ENCODE measurements at places on chromosomes 12 and 14.
A peak's percentile ranks its signal among the peaks of the same experiment; 100 is the strongest.

DNA sequence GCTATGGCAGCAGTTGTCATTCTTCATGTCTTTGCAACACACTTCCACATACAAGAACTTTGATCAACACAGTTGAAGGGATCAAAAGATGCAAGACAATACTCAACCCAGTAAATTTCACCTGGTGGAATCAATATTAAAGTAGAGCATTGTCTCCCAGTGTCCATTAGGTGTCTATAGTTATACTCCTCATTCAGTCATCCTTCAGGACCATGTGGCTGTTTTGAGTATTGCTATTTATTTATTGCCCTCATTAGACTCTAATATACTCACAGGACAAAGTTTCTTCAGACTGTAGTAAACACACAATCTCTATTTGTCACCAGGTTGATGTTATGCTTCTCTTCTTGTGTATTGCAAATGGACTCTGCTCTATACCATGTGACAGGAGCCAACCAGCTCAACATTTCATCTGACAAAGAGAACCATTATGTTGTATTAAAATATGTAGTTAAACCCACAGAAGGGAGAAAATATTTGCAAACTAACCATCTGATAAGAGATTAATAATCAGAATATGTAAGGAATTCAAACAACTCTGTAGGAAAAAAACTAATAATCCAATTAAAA, 146.6 kb downstream of the TGFB3 start:
- DNase-seq, result no peak

DNA sequence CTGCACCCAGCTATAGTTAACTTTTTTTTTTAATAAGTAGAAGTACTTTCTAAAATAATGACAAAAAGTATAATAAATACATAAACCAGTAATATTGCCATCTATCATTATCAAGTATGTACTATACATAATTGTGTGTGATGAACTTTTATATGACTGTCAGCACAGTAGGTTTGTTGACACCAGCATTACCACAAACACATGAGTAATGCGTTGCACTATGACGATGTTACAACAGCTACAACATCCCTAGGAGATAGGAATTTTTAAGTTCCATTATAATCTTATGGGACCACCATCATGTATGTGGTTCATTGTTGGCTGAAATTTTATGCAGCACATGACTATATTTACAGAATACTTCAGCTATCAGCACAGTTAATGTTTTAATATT, 62.9 kb upstream of the VSX2 start:
- DNase-seq, result no peak

DNA sequence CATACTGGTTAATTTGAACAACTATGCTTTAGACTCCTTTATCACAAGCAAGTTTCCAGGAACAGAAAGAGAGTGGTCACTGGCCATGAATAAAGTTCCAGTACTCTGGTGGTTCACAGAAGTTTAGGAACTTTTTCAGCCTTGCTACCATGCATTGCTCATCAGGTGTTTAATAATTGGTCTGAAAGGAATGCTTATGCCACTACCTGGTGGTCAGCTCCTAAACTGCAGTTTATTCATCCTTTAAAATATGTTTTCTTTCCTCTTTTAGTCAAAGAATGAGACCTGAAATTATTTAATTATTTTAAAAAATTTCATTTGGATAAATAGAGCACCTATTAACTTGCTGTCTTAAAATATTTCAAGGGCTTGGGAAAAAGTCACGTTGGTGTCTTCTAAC, 260.1 kb upstream of the OR4E1 start:
- DNase-seq, result no peak

DNA sequence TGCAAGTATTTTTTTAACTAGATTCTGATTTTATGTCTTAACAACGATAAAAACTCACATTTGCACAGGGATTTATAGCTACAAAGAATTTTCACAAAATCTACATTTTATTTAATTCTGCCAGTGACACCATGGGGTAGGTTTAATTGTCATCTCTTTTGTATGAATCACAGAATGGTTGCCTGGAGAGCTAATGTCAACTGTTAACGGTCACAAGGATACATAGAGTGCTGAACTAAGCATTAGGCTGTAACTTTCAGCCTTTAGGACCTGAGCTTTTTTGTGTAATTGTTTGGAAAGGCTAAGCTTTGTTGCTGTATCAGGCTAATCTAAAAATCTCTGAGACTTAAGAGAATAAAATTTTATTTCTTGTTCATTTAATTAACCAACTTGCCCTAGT, 465.3 kb upstream of the TBX3 start:
- no peak for DNase-seq

DNA sequence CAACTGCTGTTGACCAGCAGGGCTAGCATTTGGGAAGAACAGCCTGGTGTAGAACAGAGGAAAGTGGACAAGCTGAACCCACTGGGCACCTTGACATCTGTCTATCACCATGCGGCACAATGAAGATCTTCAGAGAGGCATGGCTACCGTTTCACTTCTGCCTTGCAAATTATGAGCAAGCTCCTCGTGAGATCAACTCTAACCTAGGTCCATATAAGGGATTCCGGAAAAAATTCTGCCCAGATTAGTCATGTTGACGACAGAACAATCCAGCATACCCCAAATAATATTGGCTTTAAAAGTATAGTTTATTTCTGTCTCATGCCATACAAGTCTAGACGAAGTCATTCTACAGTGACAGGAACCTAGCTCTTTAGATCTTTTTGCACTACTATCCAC, 91.6 kb upstream of the ATF7IP start:
- no peak for DNase-seq

DNA sequence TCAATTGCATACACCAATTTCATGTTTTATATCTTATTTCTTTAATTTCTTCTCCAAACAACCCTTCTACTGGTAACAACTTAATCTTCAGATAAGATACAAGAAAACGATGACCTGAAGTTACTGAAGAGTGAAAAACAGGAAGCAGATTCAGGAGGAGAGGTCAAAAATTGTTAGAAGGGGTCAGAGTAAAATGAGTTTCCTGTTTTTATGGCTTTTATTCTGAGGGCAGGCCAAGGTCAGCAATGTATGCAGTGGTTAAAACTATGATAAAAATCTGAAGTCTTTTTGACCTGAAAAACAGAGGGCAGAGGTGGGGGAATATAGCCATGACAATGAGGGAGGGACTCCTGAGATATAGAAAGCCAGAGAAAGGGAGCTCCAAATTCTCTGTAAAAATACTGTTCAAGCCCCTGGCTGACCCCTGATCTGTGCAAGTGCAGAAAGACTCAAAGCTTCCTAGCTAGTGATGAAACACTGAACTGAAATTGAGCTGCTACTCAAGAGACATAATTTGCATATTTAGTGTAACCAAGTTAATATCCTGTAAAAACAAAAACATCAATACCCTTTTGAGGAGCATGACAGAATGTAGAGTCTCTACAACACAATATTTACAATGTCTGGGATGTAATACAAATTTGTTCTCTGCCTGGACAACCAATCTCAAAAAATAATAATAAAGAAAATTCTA, 514.3 kb upstream of the SEL1L start:
- no peak for DNase-seq

- peak; percentile 55 for DNase-seq
Observed at GRCh38 chr14:29584992-29585391, 342.7 kb downstream of the PRKD1 start.

DNA sequence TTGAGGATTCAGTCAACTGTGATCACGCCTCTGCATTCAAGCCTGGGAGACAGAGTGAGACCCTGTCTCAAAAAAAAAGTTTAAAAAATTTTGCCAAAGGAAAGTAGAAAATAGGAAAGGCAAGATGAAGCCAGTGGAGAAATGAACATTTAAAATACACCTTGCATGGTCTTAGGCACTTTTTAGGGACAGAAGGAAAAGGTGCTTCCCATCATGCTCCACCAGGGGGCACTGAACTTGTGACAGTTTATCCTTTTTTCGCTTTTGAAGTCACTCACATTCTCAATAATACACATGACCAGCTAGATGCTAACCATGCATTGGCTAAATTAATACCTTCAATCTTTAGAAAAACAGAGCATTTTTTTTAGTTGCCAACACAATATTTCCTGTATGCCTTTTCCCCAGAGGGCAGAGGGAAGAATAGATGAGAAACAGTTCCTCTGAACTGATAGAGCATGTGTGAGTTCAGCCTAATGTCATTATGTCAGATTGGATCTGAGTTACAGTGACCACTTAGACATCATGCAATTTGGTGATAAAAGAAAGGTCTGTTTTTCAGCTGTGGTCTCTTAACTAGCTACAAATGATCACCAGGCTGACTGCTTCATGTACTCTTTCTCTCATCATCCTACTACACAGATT, 221.8 kb upstream of the SSTR1 start:
- peak; percentile 31 for DNase-seq

GRCh38 chr14:98445718-98446117, 826.3 kb downstream of the BCL11B start:
- no peak for DNase-seq

- no peak for DNase-seq
Observed at GRCh38 chr12:69546693-69547438, 38.4 kb upstream of the CCT2 start.

- no peak for DNase-seq
Observed at GRCh38 chr12:113226696-113227568, 5.7 kb downstream of the TPCN1 start.

DNA sequence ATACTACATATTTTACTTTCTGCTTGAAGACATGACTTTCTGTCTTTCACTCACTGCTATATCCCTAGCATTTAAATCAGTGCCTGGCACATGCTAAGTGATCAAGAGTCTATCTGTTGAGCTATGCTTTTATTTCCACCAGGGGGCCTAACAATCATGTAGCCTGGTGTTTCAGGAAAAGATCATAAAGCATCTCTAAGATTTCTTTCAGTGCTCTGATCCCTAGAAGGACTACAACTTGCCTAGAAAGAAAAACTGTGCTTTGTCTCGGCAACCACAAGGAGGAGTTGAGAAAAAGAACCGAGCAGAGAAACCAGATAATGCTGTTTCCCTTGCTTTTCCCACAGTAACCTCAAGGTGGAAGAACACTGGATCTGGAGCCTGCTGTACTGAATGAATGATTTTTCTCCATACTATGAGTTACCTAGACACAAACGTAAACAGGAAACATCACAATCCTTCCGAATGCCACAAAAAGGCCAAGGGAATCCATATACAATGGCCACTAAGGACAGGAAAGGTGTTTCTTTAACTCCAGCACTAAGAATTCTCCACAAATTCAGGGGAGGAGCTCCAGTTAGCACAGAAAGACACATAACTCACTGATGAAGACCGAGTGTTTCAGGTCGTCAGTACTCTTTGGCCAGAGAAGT, 1.2 kb downstream of the CRY1 start:
- peak; percentile 90 for DNase-seq

DNA sequence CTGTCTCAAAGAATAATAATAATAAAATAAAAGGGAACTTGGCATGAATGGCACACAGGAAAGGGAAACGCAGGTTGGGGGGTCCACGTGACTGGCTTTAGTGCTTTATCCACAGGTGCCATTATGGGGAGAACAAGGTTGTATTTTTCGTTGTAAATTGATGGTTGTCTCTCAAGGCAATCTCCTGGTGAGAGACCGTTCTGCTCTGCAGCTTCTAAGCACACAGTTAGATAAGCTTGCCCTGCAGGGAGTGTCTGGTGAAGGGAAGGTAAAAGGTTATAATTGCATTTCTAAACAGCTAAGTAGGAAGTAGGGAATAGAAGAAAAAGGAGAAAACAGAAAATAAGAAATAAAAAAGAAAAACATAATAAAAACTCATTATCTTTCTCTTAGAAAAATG, 69.1 kb upstream of the CPSF6 start:
- no peak for DNase-seq

DNA sequence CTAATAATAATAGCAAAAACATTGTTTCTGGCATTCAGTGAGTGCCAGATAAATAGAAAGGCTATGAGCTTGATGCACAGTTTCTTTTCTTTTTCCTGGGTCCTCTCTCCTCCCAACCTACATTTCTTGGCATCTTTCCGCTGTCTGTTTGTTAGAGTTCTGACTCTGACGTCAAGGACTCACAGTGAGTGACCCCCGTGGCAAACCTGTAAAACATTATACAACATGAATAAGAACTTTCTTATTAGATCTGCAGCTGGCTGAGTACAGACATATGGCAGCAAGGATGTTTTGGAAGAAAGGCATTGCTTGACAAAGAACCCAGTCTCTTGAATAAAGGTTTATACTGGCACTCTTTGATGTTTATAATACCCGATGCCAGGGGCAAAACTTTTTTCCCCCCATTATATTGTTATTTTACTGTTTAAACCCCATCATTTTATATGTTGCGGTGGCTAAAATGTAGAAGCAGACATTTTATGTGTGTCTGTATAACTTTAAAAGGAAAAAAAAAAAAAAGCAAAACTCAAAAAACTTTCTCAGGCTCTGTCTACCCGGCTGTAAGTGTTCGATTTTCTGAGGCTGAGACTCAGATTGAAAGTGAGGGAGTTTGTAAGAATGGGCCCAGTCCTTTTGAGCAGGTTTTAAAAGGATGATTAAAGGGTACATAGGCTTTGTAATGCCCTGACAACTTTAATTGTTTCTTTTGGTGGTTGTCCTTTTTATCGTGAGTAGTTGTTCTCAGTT, 159.3 kb downstream of the PDE3A start:
- peak; percentile 32 for DNase-seq

DNA sequence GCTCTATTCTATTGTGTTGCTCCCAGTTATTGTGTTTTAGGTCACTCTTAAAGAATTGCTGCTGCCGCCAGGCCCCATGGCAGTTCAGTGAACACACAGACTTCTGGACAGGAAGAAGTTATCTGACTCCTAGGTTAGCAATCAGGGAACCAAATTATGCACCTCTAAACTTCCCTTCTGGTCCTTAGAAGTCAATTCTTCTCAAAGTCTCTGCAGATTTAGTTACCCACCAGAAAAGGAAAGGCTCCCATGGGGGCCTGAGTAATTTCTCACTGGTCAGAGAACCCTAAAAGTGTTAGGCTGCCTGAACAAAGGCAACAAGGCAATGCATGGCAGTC, 10.0 kb downstream of the EMP1 start:
- DNase-seq, result no peak

- no peak for DNase-seq
Observed at GRCh38 chr14:88521818-88522217, 33.0 kb downstream of the PTPN21 start.

DNA sequence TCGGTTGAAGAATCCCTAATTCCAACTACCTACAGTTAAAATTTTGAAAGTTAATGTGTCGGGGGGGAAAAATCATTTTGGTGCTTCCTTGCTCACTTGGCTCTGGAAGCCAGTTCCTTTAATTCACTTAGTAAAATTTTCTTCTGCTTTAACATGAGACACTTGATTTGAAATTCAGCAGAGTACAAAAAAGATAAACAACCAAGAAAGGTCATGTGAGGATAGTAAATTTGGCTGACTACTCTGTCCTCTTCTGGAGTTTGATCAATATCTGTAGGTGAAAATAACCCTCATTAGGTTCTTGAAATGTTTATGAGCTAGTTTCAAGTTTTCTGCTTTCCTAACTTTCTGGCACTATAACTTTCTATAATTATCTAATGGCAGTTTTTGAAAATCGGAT, 43.4 kb downstream of the KCNJ8 start:
- DNase-seq, result no peak

- DNase-seq, result no peak
Observed at GRCh38 chr12:7351177-7351576, 47.3 kb downstream of the ACSM4 start.

DNA sequence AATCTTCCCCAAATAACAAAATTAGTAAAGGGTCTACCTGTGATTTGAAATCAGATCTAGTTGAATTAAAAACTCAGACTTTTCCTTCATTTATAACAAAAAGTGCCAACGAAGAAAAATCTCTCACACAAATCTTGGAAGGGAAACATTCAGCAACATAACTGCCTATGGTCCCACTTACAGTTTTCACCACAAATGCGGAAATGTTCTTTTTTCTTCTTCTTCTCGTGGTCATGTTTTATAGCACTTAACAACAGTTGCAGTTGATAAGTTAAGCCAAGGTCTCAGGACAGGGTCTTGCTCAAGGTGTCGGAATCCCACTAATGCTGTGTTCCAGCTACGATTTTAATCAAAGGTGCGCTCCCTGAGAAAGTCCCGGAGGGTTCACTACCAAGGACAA, 10.1 kb downstream of the RNASE6 start:
- DNase-seq, result no peak
